ENCODE measurements at places on chromosomes 16 and 17. TPM values are rescaled to one million over a fixed set of nuclear protein-coding genes. Genes with fewer than 3 reads are reported as not detected.

The NPIPA8 gene
- 1.1 TPM for total RNA-seq

The RSL1D1 gene
- 210 TPM for total RNA-seq

The CDH11 gene
- total RNA-seq: 0.64 TPM

The SPATA22 gene
- not detected for total RNA-seq

The SMIM36 gene
- total RNA-seq: not detected

All from A549 treated with dexamethasone at 1 μM for 4 hours (cell line).